ENCODE measurements at places on chromosomes 7 and 10. TPM values are rescaled to one million over a fixed set of nuclear protein-coding genes. Genes with fewer than 3 reads are reported as not detected.

GRCh38 chr10:65348637-65349036 lies 1577.2 kb upstream of the LRRTM3 start:
- H3K4me3 ChIP-seq, result no peak overlapping the region
- no peak for DNase-seq
- H3K4me1 ChIP-seq, result no peaks in the 10 kb centered on the region

DNA sequence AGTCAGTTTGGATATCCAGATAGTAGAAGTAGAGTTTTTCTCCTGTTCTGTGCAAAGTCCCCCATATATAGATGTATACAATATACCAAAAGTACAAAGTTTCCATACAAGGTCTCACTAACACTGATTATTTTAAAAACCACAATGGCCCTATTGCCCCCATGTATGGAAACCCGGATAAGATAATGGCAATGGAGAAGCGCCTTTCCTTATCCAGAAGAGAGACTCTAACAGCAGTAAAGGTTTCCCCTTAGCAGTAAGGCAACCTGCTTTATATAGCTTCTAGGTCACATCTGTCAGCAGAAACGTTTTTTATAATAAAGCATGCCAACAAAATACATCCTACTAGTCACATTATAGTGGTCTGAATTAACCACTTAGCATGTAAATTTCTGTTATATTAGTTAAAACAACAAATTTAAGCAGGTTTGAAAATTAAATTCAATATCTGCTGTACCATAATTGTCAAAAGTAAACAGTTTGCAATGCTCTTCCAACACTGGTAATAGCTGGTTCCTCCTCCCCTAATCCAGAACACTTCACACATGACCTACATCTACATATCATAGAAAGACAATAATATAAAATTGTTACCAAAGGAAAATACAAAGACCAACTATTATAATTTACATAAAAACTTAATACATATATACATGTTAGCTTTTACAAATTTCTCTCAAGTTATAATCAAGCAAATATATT lies 22.4 kb downstream of the USP6NL start:
- no peak overlapping the region for H3K4me3 ChIP-seq
- H3K27ac ChIP-seq, result no peak overlapping the region
- H3K4me1 ChIP-seq, result no peaks in the 10 kb centered on the region
- no peaks in the 10 kb centered on the region for H3K27me3 ChIP-seq
- no peak for DNase-seq

- H3K4me3 ChIP-seq, result no peak overlapping the region
- no peak for DNase-seq
- H3K4me1 ChIP-seq, result no peaks in the 10 kb centered on the region
- no peak overlapping the region for H3K27ac ChIP-seq
- no peaks in the 10 kb centered on the region for H3K27me3 ChIP-seq
These were observed 119.6 kb downstream of the INPP5A start for GRCh38 chr10:132657127-132657706.

The CLDN3 gene
- not detected for total RNA-seq

- no peaks in the 10 kb centered on the region for H3K4me1 ChIP-seq
- no peak overlapping the region for H3K4me3 ChIP-seq
- DNase-seq, result no peak
- H3K36me3 ChIP-seq, result peaks cover 25% of the 10 kb centered on the region
- H3K27me3 ChIP-seq, result no peaks in the 10 kb centered on the region
These were observed 43.8 kb upstream of the DMBT1 start for GRCh38 chr10:122516734-122517133.

The HK1 gene
- total RNA-seq, result 150 TPM

- H3K4me3 ChIP-seq, result no peak overlapping the region
- H3K4me1 ChIP-seq, result no peaks in the 10 kb centered on the region
- DNase-seq, result no peak
- H3K27me3 ChIP-seq, result no peaks in the 10 kb centered on the region
These were observed 32.7 kb upstream of the SRGN start for GRCh38 chr10:69055241-69055640.

The SPACDR gene
- not detected for total RNA-seq

- no peak overlapping the region for H3K27ac ChIP-seq
- no peak overlapping the region for H3K4me3 ChIP-seq
- H3K4me1 ChIP-seq, result no peaks in the 10 kb centered on the region
- no peak for DNase-seq
These were observed 33.4 kb downstream of the LARP4B start for GRCh38 chr10:898141-898540.

DNA sequence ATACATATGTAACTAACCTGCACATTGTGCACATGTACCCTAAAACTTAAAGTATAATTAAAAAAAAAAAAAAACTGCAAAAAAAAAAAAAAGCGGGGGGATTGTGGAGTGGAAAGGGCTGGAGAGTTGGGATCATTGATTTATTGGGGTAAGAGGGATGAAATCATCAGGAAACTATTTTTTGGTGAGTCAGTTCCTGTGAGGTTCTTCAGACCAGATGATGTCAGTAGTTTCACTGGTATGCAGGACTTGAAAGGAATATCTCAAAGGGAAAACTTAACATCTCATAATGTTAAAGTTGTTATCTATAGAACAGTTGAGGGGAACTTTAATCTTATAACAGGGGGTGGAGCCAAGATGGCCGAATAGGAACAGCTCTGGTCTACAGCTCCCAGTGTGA lies 32.6 kb upstream of the TECTB start:
- H3K36me3 ChIP-seq, result no peaks in the 10 kb centered on the region
- no peaks in the 10 kb centered on the region for H3K27me3 ChIP-seq
- no peak overlapping the region for H3K4me3 ChIP-seq
- no peak overlapping the region for H3K27ac ChIP-seq
- no peaks in the 10 kb centered on the region for H3K4me1 ChIP-seq
- no peak for DNase-seq

The METTL2B gene
- total RNA-seq, result 14.6 TPM

- no peaks in the 10 kb centered on the region for H3K27me3 ChIP-seq
- H3K36me3 ChIP-seq, result no peaks in the 10 kb centered on the region
- no peak overlapping the region for H3K4me3 ChIP-seq
- no peak for DNase-seq
These were observed 596.8 kb downstream of the PTPRN2 start for GRCh38 chr7:157990881-157991250.

The ADCYAP1R1 gene
- 2.5 TPM for total RNA-seq

The RBP4 gene
- 23.1 TPM for total RNA-seq

- H3K36me3 ChIP-seq, result no peaks in the 10 kb centered on the region
- H3K27me3 ChIP-seq, result no peaks in the 10 kb centered on the region
- H3K27ac ChIP-seq, result no peak overlapping the region
- no peak for DNase-seq
- H3K4me3 ChIP-seq, result no peak overlapping the region
These were observed 44.5 kb upstream of the ELMO1 start for GRCh38 chr7:37493123-37493522.

The OGDHL gene
- total RNA-seq, result not detected

DNA sequence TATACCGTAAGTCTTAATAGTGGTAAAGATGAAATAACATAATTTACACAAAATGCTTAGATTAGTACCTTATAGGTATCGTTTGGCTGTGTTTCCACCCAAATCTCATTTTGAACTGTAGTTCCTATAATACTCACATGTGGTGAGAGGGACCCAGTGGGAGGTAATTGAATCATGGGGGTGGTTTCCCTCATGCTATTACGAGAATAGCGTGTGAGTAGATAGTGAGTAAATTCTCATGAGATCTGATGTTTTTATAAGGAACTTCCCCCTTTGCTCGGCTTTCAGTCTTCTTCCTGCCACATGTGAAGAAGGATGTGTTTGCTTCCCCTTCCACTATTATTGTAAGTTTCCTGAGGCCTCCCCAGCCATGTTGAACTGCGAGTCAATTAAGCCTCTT lies 426.3 kb upstream of the POT1 start:
- no peak for DNase-seq
- no peaks in the 10 kb centered on the region for H3K27me3 ChIP-seq
- no peak overlapping the region for H3K4me3 ChIP-seq

DNA sequence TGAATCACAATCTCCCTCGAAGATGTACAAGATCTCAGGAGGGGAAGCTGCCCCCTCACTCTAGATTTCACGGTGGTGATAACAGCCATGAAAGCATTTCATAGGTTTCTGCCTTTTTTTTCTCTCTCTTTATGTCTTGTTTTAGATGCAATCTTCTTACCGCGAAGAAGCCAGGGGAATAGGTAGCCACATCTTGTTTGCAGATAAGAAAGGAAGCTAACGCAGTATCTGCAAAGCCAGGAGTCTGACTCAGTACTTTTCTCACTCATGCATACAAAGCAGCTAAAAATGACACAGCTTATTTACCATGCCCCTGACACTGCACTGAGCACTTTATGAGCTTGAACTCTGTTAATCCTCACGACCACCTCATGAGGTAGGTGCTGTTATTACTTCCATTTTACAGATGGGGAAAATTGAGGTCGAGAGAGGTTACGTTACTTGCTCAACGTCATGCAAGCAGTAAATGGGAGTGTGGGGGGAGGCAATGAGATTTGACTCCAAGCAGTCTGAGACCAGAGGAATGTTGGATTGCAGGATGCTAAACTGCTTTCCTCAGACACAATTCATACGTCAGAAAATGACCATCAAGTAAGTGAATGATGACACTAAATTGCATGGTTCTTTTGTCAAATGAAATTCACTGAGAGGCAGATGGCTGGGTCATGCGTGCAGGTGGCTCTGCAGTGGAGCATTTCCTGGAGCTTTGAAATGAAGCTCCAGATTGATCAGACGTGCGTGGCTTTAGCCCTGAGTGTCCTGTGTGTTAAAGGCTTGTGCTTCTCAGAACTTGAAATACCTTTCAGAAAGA lies 3.3 kb downstream of the MAP3K8 start:
- H3K27me3 ChIP-seq, result no peaks in the 10 kb centered on the region
- H3K27ac ChIP-seq, result peak overlapping the region; percentile 99
- H3K36me3 ChIP-seq, result peaks cover 14% of the 10 kb centered on the region
- peaks cover 42% of the 10 kb centered on the region for H3K4me1 ChIP-seq
- peak overlapping the region; percentile 97 for H3K4me3 ChIP-seq

The CTAGE4 gene
- total RNA-seq, result 1.6 TPM

DNA sequence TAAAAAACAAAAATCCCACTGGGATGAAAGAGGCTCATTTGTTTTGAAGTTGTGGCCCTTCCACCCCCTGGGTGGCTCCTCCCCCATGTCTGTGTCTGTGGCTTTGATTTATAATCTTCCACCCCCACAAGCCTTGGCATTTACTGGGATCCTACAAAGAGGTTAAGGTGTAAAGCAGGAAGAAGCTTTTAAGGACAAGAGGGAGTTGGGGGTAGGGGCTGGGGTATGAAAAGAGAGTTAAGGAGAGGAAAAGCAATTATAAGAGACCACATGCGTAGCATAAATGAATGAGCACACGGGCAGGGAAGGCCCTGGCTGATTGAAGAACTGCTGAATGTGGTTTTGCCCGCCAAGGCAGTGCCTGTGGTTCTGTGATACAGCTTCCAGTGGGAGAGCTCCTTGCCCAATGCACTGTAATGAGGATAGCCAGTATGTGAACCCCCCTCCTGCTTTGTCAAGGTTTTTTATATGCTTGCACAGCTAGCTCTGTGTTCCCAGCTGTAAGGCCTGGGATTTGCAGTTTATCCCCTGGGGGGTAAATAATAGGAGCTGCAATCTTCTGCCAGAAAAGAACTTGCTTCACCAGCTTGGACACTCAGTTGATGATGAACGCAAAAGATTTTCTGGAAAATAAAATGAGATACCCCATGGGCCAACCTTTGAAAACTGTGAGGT lies 34.7 kb upstream of the KMT2E start:
- H3K27me3 ChIP-seq, result no peaks in the 10 kb centered on the region
- no peaks in the 10 kb centered on the region for H3K36me3 ChIP-seq
- H3K27ac ChIP-seq, result peak overlapping the region; percentile 21
- H3K4me3 ChIP-seq, result no peak overlapping the region
- peaks cover 74% of the 10 kb centered on the region for H3K4me1 ChIP-seq

The AGBL3 gene
- 0.54 TPM for total RNA-seq

DNA sequence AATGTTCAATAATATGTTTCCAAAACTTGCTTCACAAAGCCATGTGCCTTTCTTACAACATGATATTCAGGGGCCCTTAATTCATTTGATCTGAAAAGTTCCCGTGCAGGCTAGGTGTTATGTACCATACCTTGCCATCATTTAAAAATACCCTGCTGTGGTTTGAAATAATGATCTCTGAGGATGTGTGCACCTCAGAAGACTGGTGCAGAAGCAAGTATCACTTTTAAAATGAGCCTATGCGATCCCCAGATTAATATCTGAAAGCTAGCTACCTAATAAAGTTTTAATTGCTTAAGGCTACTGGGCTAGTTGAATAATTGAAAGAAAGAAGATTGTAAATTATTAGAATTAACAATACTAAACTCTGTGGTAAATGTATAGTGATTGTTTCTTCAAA lies 262.4 kb downstream of the CDK14 start:
- no peak overlapping the region for H3K27ac ChIP-seq
- H3K27me3 ChIP-seq, result no peaks in the 10 kb centered on the region
- no peaks in the 10 kb centered on the region for H3K4me1 ChIP-seq
- no peak for DNase-seq

GRCh38 chr10:82213784-82214183 lies 338.8 kb downstream of the NRG3 start:
- H3K36me3 ChIP-seq, result no peaks in the 10 kb centered on the region
- H3K27ac ChIP-seq, result no peak overlapping the region
- no peaks in the 10 kb centered on the region for H3K27me3 ChIP-seq

GRCh38 chr10:49594594-49594993 lies 15.5 kb upstream of the SLC18A3 start:
- DNase-seq, result no peak
- no peaks in the 10 kb centered on the region for H3K27me3 ChIP-seq
- no peak overlapping the region for H3K27ac ChIP-seq
- no peak overlapping the region for H3K4me3 ChIP-seq

GRCh38 chr10:102629661-102630614 lies 14.3 kb upstream of the TRIM8 start:
- no peak overlapping the region for H3K4me3 ChIP-seq
- no peaks in the 10 kb centered on the region for H3K27me3 ChIP-seq
- peaks cover 66% of the 10 kb centered on the region for H3K4me1 ChIP-seq
- H3K36me3 ChIP-seq, result peaks cover 4% of the 10 kb centered on the region
- H3K27ac ChIP-seq, result peak overlapping the region; percentile 92

- no peak overlapping the region for H3K4me3 ChIP-seq
- H3K36me3 ChIP-seq, result no peaks in the 10 kb centered on the region
- H3K27me3 ChIP-seq, result no peaks in the 10 kb centered on the region
These were observed 321.3 kb downstream of the AUTS2 start for GRCh38 chr7:69919426-69920111.

DNA sequence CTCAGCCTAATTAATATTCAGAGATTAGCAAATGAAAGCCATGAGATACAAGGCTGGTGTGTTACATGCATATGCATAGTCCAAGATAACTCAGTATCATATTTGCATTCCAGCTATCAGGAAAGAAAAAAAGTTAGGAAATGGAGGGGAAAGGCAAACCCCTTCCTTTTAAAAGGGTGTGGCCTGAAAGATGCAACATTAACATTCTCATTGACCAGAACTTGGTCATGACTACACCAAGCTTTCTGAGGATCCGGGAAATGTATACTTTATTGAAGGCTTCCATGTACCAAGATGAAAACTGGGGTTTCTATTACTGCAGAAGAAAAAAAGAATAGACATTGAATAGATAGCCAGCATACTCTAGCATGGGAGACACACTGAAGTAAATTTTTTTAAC lies 96.5 kb downstream of the IPMK start:
- no peaks in the 10 kb centered on the region for H3K4me1 ChIP-seq
- H3K27ac ChIP-seq, result no peak overlapping the region
- H3K4me3 ChIP-seq, result no peak overlapping the region
- no peaks in the 10 kb centered on the region for H3K27me3 ChIP-seq

- H3K4me3 ChIP-seq, result no peak overlapping the region
- no peak overlapping the region for H3K27ac ChIP-seq
- H3K4me1 ChIP-seq, result no peaks in the 10 kb centered on the region
- DNase-seq, result no peak
These were observed 820.6 kb downstream of the CCSER2 start for GRCh38 chr10:85148693-85149640.
